ENCODE measurements at places on chromosomes 13 and 19.

DNA sequence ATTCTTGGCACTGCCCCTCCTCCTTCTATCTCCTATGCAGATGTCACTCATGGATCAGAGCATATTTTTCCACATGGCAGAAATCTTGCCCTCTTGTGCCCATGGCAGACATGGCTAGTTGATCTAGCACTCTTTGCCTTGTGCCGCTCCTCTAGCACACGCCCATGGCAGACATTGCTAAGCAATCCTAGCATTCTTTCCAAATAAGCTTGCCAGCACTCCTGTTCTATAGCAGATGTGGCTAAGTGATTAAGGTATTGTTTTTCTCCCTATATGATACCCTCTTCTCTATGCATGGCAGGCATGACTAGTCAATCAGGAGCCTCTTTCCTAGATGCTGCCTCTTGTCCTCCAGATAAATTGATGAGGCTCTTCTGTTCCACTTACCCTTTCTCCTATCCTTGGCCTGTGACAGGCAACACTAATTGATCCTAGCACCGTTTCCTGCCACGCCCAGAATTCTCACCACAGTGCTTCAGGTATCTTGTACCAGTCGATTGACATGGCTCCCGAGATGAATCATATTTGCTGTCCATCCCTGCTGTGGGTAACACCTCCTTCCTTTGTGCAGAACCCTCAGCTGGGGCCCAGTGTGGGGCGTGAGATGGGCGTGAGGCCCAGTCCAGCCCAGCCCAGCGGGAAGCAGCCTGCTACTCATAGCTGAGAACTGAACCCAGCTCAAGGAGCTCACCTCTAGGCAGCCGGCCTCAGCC lies 26.9 kb downstream of the TMED1 start:
- peak; percentile 5 for DNase-seq

- DNase-seq = no peak
Measured at GRCh38 chr19:10353793-10354391, 14.5 kb upstream of the ICAM3 start.

DNA sequence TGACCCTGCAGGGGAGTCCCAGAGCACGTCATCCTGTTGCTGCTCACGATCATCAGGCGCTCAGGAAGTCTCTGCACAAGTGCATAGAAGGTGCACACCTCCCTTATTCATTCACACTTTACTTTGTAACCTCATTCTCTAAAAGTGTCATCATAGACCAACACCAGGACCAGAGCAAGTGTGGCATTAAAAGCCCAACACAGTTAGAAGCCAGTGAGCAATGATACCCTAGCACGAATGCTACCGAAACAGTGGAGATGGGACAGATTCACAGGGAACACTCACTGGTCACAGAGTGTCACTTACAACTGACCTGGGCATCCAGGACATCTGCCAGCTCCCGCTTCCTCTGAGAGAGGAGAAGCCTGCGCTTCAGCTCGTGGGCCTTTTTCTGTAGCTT lies 17.0 kb downstream of the HAUS8 start:
- no peak for DNase-seq

DNA sequence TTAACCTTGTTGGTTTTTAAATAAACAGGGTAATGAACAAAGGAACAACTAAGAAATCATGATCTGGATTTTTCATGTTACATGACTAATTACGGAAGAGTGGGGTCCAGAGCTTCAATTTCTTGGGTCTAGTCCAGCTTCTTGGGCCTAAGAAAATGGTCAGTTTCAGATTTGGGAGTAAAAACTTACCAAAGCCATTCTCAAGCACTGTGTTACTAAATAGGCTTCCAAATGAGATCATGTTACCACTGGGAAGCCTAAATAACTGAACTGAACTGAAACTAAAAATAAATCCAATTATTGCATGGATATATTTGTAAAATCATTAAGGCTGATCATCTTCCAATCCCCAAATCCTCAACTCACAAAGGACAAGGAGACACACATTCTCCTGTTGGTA lies 13.9 kb downstream of the TBC1D4 start:
- DNase-seq = no peak

DNA sequence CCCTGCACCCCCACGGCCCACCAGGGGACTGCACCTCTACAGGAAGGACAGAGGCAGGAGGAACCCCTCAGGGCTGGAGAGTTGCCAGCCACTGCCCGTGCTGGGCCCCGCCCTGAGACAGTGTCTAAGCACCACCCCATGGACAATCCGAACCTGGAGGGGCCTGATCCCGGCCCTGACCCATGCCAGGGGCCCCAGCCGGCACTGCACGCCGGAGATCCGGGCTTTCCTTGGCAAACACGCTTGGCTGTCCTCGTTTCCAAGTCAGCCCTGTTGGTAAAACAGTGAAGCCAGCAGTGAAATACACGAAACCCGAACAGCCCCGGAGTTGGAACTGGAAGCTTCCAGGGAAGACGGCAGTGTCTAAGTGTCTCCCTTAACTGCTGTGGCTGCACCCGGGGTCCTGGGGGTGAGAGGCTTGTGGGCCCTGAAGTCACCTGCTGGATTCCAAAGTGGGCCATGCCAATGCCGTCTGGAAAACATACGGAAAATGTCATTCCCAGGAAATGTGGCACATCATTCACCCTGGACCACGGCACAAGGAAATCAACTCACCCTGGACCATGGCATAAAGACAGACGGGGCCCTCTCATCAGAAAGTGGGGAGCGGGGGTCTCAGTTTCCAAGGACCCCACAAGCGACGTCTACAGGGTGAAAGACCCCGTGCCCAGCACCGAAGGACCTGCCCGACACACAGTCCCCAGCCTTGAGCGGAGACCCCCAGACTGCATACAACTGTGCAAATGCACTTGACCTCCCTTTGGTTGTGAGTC lies 30.9 kb downstream of the RASA3 start:
- no peak for DNase-seq

DNA sequence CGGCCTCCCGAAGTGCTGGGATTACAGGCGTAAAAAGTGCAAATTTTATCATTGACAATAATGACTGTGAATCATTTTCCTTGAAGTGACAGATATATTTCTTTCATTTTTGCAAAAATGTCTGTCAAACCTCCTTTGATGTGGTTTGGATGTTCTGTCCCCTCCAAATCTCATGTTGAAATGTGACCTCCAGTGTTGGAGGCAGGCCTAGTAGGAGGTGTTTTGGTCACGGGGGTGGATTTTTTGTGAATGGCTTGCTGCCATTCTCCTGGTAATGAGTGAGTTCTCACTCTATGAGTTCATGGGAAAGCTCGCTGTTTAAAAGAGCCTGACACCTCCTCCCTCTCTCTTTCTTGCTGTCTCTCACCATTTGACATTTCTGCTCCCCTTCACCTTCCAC lies 5.5 kb upstream of the SLC1A6 start:
- no peak for DNase-seq

Data from AG09309 (cell line).